Stimulated activated CD4-positive, alpha-beta T cell treated with anti-CD3 and anti-CD28 coated beads, Interleukin-15, amount 100 ng/mL, for 1 hour (primary cell): ENCODE measurements at places on chromosomes 4 and X.

DNA sequence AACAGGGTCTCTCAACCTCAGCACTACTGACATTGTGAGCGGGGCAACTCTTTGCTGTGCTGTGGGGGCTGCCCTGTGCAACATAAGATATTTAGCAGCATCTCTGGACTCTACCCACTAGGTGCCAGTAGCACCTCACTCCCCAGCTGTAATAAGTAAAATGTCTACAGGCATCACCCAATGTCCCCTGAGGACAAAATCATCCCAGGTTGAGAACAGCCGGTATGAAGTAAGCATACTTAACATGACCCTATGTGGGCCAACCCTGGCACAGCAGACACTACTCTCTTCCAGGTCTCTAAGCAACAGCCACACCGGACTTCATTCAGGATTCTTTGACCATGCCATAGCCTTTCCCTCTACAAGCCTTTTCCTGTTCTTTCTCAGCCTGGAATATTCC, 10.5 kb upstream of the MGST2 start:
- DNase-seq = no peak

- DNase-seq = no peak
These were observed 22.0 kb upstream of the FAM9C start for GRCh38 chrX:13066391-13066790.

DNA sequence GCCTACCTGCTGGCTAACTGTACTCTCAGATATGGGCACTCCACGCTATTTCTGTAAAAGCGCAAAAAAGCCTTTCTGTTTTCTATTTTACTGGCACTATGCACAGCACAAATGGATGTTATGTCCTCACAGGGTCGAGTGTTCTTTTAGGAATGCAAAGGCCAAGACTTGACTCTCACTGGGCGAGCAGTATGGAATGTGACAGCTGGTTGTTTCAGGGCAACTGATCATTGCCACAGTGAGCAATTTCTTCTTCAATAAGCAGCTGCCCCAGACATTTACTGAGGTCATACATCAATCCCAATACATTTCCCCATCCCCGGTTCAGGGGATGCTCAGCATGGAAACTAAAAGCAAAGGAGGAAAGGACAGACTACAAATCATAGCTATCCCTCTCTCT, 58.2 kb downstream of the PDE5A start:
- DNase-seq = no peak

GRCh38 chrX:96776966-96777365, 92.3 kb downstream of the DIAPH2 start:
- DNase-seq = no peak

DNA sequence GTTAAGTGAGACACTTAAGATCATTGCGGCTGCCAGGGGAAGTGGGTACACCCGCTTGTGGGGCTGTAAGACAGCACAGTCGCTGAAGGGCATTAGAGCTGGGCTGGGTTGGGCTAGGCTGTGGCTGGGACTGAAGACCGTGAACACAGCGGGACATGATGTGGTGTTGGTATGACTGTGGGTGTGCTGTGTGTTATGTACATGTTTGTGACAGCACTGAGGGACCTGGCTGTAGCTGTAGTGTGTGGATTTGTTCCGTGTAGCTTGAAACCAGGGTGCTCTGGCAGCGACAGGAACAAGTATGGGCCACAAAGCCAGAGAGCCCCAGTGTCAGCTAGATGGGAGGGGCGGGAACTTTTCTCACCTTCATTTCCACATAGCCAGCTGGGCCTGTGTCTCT, 82.1 kb downstream of the NHSL2 start:
- DNase-seq = no peak

- DNase-seq = no peak
These were observed 143.6 kb upstream of the ZCCHC13 start for GRCh38 chrX:74160358-74160757.

DNA sequence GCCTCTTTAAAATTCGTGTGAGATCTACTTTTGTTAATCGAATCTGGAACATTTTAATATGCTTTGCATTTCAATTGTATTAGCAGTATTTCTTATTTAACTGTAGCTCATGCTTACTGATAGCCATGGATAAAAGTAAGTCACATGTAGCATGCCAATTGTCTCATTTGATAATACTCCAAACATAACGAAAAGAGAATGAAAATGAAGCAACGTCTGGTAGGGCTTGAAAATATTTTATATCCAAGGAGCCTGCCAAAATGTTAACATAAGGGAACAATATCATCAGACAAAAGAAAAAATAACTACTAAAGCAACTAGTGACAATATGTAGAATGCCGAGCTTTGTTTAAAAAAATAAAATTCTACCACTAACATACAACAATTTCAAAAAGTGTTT, 94.1 kb upstream of the MID1 start:
- no peak for DNase-seq

GRCh38 chr4:117096886-117097285, 11.5 kb upstream of the TRAM1L1 start:
- no peak for DNase-seq

DNA sequence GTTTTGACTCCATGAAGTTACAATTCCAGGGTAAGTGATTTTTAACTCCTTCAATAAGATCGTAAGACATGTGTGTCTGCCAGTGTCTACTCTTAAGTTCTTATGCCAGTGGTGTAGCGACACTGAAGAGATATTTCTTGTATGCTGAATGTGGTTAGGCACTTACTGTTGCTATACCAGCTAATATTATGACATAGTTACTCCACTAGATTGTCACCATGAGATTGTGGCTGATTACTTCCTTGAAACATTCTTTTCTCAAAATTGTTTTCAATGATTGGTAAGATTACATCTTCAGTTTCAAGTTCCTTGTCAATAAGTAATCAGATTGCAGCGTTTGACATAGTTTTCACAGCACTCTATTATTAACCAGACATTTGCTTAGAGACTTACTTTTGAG, 60.6 kb upstream of the PAGE5 start:
- no peak for DNase-seq

GRCh38 chr4:148574502-148574901, 132.3 kb upstream of the NR3C2 start:
- DNase-seq = no peak

DNA sequence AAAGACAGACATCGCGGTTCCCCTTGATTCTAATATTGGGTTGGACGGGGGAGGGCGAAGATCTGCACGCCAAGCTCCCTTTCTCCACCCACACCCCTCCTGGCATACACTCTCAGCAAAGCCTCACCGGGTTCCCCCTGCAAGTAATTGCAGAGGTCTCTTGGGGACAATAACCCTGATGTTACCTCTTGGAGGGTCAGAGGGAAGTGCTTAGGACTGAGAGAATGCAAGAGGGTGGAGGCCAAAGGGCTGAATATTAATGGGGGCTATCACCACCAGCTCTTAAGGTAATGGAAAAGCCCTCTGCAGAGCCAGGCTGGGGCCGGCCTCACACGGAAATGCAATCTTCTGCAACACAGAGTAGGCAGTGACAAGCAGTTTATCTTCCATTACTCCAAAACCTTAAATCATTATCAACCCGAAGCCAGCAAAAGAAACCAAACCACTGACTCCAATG, 344.1 kb upstream of the GATB start:
- DNase-seq = no peak

DNA sequence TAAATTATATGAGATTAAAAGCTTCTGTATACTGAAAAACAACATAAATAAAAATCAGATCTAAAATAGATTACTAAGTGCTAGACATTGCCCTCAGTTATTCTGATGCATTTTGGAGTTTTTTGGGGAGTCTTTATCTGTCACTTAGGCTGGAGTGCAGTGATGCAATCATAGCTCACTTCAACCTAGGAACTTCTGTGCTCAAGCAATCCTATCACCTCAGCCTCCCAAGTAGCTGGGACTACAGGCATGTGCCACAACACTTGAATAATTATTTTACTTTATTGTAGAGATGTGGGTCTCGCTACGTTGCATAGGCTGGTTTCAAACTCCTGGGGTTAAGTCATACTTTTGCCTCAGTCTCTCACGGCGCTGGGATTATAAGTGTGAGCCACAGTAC, 31.7 kb downstream of the HSD17B11 start:
- DNase-seq = no peak

GRCh38 chr4:75605928-75606327, 24.4 kb downstream of the CDKL2 start:
- DNase-seq = no peak

DNA sequence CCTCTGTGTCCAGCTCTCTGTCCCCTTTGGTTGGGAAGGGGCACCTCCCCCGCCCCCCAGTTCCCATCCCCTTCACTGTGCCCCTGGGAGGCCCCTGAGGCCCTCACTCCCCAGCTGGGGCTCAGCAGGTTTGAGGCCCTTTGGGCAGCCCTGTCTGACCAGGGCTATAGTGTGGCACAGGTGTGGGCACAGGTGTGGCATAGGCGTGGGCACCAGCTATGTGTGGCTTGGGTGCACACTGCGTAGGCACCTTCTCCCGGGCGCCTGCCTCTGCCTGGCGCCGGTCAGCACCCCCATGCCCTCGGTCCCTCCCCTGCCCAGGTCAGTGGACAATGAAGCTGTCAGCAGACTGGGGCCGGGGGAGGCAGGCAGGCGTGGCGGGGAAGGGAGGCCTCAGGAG, 7.5 kb upstream of the FGFR3 start:
- DNase-seq = no peak

- DNase-seq = no peak
These were observed 590 bp upstream of the NAF1 start for GRCh38 chr4:163167333-163167626.

- no peak for DNase-seq
These were observed 185.1 kb upstream of the DIPK2B start for GRCh38 chrX:45385757-45386156.

DNA sequence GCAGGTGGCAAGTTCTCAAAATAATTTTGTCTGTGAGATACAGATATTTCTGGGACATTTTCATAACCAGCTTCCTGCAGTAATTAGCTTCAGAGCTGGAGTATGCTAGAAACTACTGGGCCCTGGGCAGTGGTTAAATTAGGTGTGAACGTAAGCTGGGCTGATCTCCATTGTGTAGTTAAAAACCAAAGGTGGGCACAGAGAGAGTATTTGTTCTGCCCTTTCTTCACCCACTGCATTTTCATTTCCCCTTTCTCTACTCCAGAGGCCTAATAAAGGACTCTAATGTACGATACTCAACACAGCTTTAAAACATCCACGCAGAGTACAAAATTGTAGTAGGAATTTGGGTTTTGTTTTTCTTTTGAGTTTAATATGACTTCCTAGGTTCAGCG, 252.7 kb downstream of the SPRY1 start:
- no peak for DNase-seq

GRCh38 chrX:80808881-80809411, 731 bp downstream of the BRWD3 start:
- peak; percentile 3 for DNase-seq

- no peak for DNase-seq
These were observed 7.1 kb upstream of the ELF2 start for GRCh38 chr4:139184129-139184528.

DNA sequence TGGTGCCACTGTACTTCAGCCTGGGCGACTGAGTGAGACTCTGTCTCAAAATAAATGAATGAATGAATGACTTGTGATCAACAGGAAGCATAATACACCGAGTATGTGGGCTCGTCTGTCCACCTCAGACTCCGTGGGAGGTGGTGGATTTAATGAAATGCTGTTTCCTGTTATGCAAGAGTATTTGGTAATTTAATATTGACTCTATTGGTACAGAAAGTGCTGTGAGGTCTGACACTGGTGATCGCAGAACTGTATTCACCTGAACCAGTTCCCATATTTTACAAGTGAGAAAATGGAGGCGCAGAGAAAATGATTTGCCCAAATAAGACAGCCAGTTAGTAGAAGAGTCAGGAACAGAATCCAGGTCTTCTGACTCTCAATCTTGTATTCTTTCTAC, 423.3 kb downstream of the RAPGEF2 start:
- no peak for DNase-seq

DNA sequence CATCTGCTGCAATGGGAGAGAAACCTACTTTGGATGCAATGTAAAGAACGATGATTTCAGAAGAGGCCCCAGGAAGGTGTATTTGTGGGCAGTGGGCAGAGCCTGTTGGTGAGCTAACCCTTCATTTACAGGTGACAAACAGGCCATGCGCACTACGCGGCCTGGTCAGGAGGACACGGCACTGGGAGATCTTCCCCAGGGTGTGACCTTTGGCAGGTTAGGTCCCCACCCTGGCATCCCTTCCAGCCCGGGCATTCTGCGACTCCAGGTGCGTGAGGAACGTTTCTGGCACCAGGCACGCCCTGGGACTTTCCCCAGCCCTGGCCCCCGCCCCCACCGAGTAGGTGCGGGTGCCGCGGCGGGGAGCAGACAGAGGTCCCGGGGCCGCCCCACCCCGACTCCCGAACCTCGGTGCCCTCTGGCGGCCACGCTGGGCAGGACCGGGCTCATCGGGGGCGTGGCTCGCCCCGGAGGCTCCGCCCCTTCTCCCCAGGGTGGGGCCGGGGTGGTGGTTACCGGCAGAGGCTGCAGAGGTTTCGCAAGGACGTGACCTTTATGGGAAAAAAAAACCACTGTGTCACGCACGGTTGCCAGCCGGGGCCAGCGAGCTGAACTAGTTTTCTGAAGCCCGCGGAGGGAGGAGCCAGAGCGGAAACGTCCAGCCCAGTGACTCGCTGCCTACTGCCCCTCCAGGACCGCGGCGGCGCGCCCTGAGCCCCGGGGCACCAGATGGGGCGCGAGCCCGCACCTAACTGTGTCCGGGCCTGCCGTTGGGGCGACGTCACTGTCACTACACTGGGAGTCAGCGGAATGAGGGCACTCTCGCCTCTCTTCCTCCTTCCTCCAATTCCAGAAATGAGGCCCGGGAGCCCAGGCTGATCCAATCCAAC, 5.0 kb upstream of the NYX start:
- peak; percentile 75 for DNase-seq

- no peak for DNase-seq
These were observed 103.3 kb upstream of the EPHA5 start for GRCh38 chr4:65773636-65774035.

- DNase-seq = no peak
These were observed 90.5 kb downstream of the ELOVL6 start for GRCh38 chr4:110107866-110108265.

- no peak for DNase-seq
These were observed 36.4 kb upstream of the CT47C1 start for GRCh38 chrX:119036107-119037029.

DNA sequence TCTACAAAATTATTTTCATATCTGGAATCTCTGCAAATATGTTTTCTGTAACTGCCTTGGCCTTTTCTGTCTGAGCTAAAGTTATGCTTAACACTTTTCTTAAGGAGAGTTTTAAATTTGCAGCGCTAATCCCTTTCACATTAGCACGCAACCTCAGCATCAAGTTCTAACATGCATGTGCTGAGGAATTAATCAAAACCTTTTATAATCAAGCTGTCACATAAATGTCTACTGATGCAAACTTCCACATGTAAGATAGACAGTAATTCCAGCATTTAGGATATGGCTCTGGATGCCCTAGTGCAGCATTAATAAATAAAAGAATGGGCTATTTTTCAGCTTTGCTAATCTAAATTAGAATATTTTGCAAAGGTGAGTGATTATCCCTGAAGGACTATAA, 17.5 kb upstream of the NEIL3 start:
- DNase-seq = no peak

GRCh38 chrX:134634691-134635090, 23.6 kb downstream of the PLAC1 start:
- no peak for DNase-seq

DNA sequence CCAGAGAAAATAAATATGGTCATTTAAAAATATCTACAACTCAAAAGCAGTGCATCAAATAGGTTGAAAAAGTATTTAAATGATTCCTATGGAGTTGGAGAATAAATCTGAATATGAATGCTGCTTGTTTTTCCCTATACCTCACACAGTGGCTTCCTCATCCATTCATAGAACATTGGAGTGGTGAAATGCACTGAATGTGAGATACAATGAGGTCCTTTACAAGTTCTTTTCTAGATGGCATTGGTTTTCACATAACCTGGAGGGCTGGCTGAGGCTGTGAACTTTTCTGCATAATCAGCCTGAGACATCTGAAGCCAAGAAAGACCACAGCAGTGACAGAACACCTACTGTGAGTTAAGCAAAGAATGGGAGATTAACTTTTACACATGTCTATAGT, 279.1 kb upstream of the NRK start:
- DNase-seq = no peak
